ENCODE measurements at places on chromosomes 2 and 18. TPM values are rescaled to one million over a fixed set of nuclear protein-coding genes. Genes with fewer than 3 reads are reported as not detected.

- DNase-seq: no peak
- no peaks in the 10 kb centered on the region for H3K27me3 ChIP-seq
- no peak overlapping the region for H3K27ac ChIP-seq
- H3K4me3 ChIP-seq: no peak overlapping the region
These were observed 140.1 kb downstream of the ACOXL start for GRCh38 chr2:110872521-110872920.

DNA sequence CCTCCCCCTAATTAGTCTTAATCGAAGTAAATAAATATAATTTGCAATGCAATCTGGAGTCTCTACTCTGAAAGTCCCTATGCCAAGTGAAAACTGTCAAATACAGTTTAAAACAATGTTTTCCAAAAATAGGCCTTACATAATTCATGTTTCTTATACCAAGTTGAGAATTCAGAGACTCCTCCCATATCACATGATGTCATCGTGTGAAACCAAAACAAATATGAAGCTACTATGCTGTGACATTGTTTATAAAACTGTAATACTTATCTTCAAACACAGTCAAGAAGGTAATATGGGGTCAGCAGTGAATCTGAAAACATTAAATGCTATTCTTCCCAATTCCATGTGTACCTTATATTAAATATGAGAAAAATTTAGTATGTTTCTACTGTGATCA is 940.2 kb upstream of the FANCL start:
- H3K36me3 ChIP-seq: no peaks in the 10 kb centered on the region
- no peaks in the 10 kb centered on the region for H3K27me3 ChIP-seq
- no peaks in the 10 kb centered on the region for H3K4me1 ChIP-seq
- H3K27ac ChIP-seq: no peak overlapping the region
- no peak overlapping the region for H3K4me3 ChIP-seq

- no peaks in the 10 kb centered on the region for H3K4me1 ChIP-seq
- no peak overlapping the region for H3K27ac ChIP-seq
- DNase-seq: no peak
- no peak overlapping the region for H3K4me3 ChIP-seq
These were observed 46.6 kb downstream of the CDK15 start for GRCh38 chr2:201852878-201853415.

DNA sequence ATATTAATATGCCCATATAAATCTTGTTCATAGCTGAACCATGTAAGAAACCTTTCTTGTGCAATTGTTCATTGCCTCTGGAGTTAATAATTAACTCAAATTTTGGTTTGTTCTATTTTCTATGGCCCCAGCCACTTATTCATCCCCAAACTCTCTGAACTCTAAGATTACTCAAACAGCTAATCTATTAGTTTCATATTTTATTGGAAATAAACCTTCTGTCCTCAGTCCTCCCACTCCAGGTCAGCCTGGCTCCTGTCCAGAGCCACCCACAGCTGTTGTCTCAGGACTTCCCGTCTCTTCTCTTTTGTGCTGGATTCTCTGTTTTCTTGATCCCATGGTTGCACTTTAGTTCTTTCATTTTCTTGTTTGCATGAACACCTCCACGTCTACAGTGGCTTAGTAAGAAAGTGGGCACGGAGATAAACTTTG is 4.4 kb upstream of the RNF103 start:
- no peaks in the 10 kb centered on the region for H3K36me3 ChIP-seq
- no peak for DNase-seq
- H3K4me1 ChIP-seq: peaks cover 7% of the 10 kb centered on the region
- H3K27ac ChIP-seq: no peak overlapping the region
- no peak overlapping the region for H3K4me3 ChIP-seq

DNA sequence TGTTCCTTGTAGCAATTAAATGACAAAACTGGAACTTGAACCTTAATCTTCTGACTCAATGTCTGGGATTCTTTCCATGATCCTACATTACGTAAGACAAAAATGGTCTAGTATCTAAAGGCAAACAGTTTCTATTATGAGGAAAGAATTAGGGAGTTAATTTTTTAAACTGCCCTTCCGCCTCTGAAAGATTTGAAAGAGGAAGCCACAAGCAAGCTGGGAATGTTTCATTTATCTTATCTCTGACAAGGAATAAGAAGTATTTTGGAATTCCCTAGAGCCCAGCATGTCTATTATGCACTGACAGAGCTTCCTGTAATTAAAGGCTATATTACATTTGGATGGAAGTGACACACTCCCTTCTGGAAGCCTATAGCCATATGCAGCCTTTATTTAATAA is 558.8 kb upstream of the CDH2 start:
- DNase-seq: no peak
- no peaks in the 10 kb centered on the region for H3K27me3 ChIP-seq
- no peak overlapping the region for H3K4me3 ChIP-seq
- H3K27ac ChIP-seq: no peak overlapping the region

DNA sequence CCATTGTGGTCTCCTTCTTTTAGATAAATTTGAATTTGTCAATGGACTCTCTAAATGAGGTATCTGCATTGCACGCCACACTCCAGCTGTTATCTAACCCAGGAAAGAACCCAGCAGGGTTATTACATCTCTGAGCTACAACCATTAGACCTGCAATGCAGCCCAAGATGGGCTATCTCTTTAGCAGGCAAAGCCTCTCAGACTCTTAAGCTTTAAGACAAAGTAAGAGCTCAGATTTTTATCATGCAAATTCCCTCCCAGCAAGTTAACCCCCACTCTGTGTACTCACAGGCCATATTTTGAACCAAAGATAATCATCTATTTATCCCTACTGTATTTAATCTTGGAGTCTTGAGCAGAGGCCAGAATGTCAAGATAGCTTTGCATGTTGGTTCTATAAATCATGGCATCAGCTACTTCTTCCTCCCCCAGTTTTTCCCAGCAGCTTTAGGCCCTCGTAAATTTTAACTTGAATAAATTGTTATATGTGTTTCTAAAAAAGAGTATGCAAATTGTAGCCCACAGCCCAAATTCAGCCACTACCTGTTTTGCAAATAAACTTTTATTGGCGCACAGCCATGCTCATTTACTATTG is 273.7 kb upstream of the PKDCC start:
- no peak for DNase-seq
- no peak overlapping the region for H3K4me3 ChIP-seq
- H3K27me3 ChIP-seq: no peaks in the 10 kb centered on the region
- H3K36me3 ChIP-seq: no peaks in the 10 kb centered on the region
- no peak overlapping the region for H3K27ac ChIP-seq

SERPINB12 gene
- total RNA-seq: not detected

DNA sequence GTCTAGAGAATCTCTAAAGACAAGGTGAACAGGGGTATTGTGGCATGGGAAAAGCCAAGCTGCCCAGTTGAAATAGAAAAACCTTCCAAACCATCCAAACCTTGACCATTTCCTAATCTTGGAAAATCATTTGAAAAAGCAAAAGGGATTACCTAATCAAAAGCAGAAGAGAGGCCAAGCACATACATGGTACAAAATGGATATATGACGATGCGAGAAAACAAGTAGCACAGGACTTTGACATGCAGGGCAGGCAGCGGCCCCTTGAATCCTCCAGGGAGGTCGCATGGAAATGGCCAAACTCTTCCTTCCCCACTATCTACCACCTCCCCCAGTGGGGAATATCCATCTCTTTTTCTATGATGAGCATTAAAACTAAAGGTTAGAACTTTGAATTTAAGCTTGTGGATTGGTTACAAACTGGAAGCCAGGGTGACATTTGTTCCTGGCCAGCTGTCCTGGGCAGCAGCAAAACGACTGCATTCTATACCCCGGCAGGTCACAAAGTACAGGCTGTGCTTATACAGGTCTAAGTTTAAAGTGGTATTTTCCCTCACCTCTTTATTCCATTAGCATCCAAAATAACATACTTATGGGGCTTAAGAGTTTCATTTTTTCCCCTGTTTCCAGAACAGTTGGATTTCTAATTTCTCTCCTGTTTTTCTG is 24.7 kb downstream of the MYOM1 start:
- H3K27ac ChIP-seq: no peak overlapping the region
- no peak overlapping the region for H3K4me3 ChIP-seq

- H3K4me1 ChIP-seq: peaks cover 5% of the 10 kb centered on the region
- DNase-seq: no peak
- H3K27ac ChIP-seq: peak overlapping the region; percentile 53
These were observed 41.9 kb downstream of the LPIN2 start for GRCh38 chr18:2970772-2971659.

DNA sequence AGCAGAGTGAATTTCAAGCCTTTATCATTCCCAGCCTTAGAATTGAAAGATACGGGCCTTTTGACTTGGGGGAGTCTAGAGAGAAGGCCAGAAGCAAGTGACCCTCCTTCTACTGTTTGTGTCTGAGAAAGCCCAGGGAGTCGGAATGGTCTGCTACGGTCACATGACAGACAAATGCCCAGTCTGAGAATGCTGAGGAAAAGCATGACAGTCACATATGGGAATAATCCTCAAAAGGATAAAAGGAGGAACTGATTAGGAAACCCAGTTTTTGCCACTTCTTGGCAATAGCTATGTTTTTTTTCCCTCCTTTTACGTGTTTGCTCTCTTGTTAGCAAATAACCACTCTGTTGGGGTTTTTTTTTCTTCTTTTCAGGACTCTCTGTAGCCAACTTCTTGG is 38.1 kb upstream of the HNRNPA3 start:
- H3K36me3 ChIP-seq: no peaks in the 10 kb centered on the region
- no peaks in the 10 kb centered on the region for H3K27me3 ChIP-seq
- no peak for DNase-seq
- no peak overlapping the region for H3K27ac ChIP-seq

CDH2 gene
- 0.84 TPM for total RNA-seq

All from colonic mucosa (tissue), 4 donors.